ENCODE measurements at places on chromosomes 2 and 18. TPM values are rescaled to one million over a fixed set of nuclear protein-coding genes. Genes with fewer than 3 reads are reported as not detected.

Gene HOXD11
- not detected for total RNA-seq

Gene CFC1
- not detected for total RNA-seq

Gene OSR1
- total RNA-seq, result not detected

Gene FBXO48
- total RNA-seq, result 5.6 TPM

DNA sequence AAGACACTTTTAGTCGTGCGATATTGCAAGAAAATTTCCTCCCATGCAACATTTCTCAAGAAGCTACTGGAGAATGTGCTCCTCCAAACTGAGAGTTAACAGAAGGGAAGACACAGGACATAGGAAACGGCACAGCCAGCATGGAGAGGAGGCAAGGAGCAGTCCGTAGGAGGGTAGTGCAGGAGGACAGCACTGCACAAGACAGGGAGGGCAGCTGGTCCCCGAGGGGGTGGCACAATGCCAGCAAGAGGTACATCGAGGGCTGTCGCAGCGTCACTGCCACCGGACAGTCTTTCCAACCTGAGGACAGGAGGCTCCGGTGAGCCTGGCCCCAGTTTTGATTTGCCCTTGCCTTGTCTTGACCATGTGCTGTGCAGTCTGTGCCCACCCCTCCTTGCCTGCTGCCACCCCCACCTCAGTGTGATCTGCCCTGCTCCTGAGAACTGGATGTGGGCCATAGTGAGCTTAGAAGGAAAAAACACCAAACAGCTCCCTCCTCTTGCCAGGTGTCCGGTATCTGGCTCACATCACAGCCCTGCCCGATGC is 81.6 kb upstream of the LAPTM4A start:
- H3K27me3 ChIP-seq, result peaks cover 30% of the 10 kb centered on the region
- DNase-seq, result no peak
- H3K4me3 ChIP-seq, result no peak overlapping the region

- H3K27ac ChIP-seq, result no peak overlapping the region
- no peak overlapping the region for H3K4me3 ChIP-seq
- DNase-seq, result no peak
Measured at GRCh38 chr2:167787021-167787420, 460.4 kb downstream of the STK39 start.

Measured in naive thymus-derived CD8-positive, alpha-beta T cell (primary cell).